T47D (cell line): ENCODE measurements at places on chromosomes 16 and 17.

- DNase-seq: no peak
Observed at GRCh38 chr17:27856676-27857432, 36.3 kb downstream of the LYRM9 start.

GRCh38 chr16:85552980-85553435, 60.1 kb upstream of the GSE1 start:
- DNase-seq: no peak

- peak; percentile 90 for DNase-seq
Observed at GRCh38 chr16:85556456-85557082, 56.6 kb upstream of the GSE1 start.

DNA sequence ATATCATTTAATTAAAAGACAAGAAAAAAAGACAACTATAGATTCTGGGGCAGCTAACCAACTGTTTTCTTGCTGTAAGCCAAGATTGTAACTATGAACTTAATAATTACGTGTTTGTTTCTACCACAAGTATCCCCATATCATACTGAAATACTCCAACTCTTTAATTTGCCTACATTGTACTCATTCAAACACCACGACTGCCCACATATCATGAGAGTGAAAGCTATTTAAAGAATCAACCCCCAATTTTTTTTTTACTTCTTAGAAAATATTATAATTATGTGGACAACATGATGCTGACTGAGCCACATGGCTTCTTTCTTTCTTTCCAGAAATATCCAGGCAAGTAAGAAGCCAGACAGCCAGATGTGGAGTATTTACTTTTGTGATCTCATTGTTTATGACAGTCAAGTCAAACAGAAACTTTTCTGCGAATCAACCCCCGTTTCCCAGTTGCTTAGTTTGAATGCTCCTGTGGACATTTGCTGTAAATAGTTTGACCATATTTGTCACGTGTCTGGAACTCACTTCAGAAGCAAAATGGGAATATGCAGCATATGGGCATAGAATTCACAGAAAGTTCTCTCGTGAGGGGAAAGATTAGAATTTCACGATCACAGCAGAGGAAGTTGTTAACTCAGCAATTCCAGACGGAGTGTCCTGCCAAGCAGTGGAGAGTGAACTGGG, 126.8 kb upstream of the PSMD7 start:
- peak; percentile 13 for DNase-seq

DNA sequence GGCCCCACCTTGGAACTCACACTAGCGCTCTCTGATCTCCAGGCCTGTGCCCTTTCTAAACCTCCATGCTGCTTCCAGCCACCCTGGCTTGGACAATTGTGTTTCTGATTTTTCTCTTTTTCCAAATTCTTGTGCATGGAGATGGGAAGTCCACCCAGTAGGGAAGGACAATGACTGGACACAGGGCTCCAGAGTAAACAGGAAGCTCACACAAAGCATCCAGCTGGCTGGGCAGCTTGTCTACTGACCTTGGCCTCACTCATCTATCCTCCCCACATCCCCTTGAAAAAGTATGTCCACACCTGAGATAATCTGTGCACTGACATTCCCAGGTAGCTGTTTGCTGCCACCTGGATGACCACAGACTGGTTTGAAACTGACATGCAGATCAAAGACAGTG, 331.2 kb upstream of the MAF start:
- DNase-seq: no peak

DNA sequence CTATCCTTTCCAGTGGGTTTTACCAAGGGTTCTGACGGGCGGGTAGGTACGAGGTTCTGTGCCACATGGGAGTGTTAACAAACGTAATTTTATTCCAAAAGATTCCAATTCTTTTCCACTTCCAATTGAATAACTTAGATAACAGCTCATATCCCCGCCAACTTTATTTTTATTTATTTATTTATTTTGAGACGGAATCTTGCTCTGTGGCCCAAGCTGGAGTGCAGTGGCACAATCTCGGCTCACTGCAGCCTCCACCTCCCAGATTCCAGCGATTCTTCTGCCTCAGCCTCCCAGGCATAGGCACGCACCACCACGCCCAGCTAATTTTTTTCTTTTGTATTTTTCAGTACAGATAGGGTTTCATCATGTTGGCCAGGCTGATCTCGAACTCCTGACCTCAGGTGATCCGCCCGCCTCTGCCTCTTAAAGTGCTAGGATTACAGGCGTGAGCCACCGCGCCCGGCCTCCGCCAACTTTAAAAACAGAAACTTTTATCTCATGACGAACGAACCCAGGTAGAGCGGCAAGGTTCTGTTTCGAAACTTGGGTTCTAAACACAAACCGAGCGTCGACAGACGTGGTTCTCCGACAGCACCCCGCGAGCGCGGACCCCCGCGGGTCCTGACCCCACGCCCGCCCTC, 613 bp downstream of the ECI1 start:
- DNase-seq: no peak

DNA sequence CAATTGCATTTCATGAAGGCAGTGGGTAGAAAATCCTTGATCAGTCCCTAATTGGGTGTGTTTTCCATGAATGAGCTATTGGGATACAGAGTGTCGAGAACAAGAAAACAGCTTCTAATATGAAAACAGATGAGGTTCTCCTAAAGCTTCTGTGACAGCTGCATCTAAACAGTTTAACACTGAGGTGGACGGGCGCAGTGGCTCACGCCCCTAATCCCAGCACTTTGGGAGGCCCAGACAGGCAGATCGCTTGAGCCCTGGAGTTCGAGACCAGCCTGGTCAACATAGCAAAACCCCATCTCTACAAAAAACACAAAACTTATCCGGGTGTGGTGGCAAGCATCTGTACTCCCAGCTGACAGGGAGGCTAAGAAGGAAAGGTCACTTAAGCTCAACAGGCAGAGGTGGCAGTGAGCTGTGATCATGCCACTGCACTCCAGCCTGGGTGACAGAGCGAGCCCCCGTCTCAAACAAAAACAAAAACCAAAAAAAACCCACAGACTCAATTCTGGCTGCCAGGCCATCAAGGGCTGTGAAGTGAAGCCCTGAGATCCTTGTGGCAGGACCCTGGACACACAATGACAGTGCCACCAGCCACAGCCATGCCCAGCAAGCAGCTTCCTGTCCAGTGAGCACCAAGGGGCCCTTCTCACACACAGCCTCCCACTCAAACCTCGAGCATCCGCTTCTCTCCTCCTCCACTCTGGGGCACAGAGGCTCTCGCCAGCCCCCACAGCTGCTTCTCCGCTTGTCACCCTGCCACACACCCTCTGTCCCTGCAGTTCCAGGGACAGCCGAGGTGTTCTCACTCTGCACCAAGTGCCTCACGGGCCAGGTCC, 44.0 kb downstream of the ANKRD11 start:
- no peak for DNase-seq

DNA sequence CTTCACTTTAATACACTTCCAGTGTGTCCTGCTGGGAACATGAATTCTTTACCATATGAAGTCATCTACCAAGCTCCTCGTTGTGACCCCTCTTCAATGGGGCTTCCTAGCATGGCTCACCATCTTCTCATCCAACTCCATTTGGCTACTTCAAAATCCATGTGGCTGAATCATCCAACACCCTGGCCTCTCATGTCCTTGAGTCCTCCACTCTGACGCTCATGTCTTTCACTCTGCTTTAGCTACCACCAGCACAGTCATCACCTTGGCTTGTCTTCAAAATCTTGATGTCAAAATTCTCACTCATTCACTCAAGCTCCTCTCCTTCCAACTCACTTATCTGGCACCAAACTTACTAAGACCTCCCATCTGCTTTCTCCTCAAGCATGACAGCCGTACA, 35.8 kb downstream of the AMFR start:
- DNase-seq: no peak

GRCh38 chr17:62929320-62929719, 36.7 kb upstream of the TANC2 start:
- no peak for DNase-seq

DNA sequence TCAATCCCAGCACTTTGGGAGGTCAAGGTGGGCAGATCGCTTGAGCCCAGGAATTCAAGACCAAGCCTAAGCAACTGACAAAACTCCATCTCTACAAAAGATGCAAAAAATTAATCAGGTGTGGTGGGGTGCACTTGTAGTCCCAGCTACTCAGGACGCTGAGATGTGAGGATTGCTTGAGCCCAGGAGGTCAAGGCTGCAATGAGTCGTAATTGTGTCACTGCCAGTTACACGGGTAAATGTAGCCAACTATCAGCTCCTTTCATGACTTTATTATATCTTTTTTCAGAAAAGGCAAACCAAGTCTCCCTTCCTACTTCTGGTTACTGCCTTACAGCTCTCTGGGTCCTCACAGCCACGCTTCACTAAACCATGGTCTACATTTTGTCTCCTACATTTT, 4.0 kb downstream of the SDF2 start:
- DNase-seq: no peak

DNA sequence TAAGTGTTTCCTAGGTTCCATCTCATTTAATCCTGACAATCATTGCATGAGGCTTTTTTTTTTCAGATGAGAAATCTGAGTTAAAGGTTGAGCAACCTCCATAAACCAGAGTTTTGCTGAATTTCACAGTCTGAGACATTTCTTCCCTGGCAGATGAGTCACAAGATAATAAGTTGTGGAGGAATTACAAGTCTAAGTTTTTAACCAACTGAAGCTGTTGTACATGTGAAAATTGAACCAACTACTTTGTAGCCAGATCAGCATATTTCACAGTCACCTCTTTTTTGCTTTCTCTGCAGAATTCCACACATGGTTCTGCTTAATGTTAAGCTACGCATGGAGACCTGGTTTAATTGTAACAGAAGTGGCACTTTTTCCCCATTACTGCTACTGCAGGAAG, 765.6 kb downstream of the CDH11 start:
- no peak for DNase-seq

DNA sequence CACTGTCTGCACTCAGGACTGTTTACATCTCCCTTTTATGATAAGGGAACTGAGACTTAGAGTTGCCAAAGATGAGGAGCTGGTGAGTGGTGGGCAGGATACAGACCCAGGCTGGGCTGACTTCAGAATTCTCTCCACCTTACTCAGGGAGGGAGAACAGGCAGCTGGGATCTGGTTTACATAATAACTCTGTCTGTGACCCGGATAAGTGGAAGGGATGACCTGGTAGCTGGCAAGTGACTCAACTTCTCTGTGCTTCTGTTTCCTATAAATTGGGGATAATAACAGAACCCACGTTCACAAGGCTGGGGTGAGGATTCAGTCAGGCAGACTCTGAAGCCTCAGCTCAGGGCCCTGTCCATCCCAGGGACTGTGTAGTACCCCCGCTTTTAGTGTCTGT, 2.6 kb downstream of the SNX20 start:
- no peak for DNase-seq
